HCT116 (cell line): ENCODE measurements at places on chromosomes 6 and 20. TPM values are rescaled to one million over a fixed set of nuclear protein-coding genes. Genes with fewer than 3 reads are reported as not detected.

The SLC26A8 gene
- total RNA-seq = not detected

The KCNQ5 gene
- total RNA-seq = not detected

The NUP153 gene
- 51.6 TPM for total RNA-seq

The IRF4 gene
- total RNA-seq = 1.2 TPM

DNA sequence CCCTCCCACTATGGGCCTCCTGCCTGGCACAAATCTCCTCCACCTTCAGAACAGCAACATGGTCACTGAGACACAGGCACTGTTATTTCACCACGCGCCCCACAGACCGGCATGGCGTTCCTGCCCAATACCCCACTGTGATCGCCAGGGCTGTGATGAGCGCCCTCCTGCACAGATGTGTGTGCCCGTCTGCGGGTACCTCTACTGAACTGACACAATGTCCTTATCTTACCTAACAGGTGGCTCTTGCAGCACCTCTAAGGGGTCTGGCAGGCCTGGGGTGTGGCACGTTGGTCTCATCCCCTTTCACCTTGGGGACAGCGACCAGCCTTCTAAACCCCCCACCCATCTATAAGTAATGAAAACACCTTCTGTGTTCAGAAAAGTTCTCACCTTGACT lies 64.2 kb downstream of the STAU1 start:
- H3K4me3 ChIP-seq = no peak overlapping the region
- H3K27ac ChIP-seq = no peak overlapping the region
- DNase-seq = no peak
- no peaks in the 10 kb centered on the region for H3K27me3 ChIP-seq
- peaks cover 12% of the 10 kb centered on the region; the same call in 1 of the 2 replicates for H3K36me3 ChIP-seq
- H3K4me1 ChIP-seq = no peaks in the 10 kb centered on the region

GRCh38 chr6:146931214-146931613 lies 273.0 kb upstream of the STXBP5 start:
- no peaks in the 10 kb centered on the region for H3K27me3 ChIP-seq
- H3K36me3 ChIP-seq = no peaks in the 10 kb centered on the region
- no peak overlapping the region for H3K27ac ChIP-seq
- DNase-seq = no peak

DNA sequence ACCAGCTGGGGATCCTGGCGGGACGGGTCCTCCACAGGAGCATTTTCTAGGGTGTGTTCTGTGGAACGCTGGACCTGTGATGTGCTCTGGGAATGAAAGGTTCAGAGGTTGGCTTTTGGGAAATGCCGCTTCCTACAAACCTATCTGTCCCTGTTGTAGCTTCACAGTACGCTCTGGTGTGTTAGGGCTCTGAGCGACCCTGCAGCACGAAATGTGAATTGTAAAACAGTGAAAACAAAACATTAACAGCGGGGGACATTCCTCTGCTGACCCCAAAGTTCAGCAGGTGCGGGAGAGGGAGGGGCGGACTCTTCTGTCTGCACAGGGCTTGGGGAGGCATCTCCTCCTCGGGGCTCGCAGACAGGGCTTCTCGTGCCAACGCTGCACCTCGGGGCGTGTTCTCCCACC lies 155.9 kb downstream of the NRN1 start:
- H3K4me3 ChIP-seq = no peak overlapping the region
- no peak overlapping the region for H3K27ac ChIP-seq
- no peak for DNase-seq
- no peaks in the 10 kb centered on the region for H3K36me3 ChIP-seq
- no peaks in the 10 kb centered on the region for H3K4me1 ChIP-seq
- H3K27me3 ChIP-seq = peaks cover 45% of the 10 kb centered on the region

GRCh38 chr6:147176795-147177194 lies 27.4 kb upstream of the STXBP5 start:
- H3K4me3 ChIP-seq = no peak overlapping the region
- H3K36me3 ChIP-seq = no peaks in the 10 kb centered on the region
- no peaks in the 10 kb centered on the region for H3K27me3 ChIP-seq

DNA sequence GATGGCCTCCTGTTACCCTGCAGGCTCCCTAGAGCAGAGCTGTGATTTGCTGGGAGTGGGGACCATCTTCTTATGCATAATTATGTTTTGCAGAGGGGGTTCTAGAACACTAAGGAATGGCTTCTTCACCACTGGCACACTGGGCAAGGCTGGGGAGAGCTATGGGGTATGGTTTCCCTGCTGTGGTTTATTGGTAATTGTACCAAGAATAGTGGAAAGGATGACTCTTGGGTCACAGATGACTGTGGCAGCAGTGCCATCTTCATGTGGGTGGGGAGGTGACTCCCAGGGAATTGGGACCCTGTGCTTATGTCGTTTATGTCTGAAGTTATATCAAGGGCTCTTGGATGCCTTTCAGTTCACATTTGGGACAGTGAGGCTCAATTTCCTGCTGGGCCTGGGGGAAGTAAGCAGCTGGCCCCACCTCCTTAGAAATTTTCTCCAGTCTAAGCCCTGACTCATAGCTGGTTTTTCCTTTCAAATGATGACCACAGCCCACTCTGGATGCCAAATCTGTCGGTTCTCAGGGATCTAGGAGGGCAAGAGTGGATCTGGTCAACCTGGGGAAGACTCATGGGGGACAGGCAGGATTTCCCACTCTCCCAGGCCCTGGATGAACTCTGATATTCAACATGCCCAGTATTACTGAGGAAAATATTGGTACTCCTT lies 230.8 kb downstream of the LRFN2 start:
- no peak overlapping the region for H3K4me3 ChIP-seq
- DNase-seq = no peak
- H3K4me1 ChIP-seq = peaks cover 23% of the 10 kb centered on the region

GRCh38 chr20:24936526-24937407 lies 12.3 kb upstream of the CST7 start:
- no peaks in the 10 kb centered on the region for H3K36me3 ChIP-seq
- no peaks in the 10 kb centered on the region for H3K4me1 ChIP-seq
- no peak for DNase-seq
- no peak overlapping the region for H3K27ac ChIP-seq

DNA sequence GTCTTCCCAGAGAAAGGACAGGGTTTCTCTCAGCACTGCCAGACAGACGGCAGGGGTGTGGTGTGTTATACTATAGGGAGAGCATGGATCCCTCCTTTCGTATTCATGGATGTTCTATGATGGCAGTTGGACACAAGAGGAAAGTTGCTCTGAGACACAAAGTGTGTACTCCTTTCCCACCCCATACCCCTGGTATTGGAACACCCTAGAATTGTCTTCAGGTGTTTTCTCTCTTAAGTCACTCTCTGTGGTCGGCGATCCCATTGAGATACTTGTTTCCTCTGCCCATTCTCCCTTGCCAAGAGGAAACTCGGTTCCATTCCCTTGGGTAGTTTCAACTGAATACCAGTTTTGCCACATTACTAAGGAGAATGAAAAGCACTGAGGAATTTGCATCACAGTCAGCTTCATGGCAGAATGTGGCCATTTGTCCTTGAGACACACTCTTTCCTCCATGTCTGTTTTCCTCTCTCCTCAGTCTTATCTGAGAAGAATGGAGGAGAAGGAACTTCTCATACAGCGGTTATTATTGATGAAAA lies 53.4 kb downstream of the RNF182 start:
- DNase-seq = no peak
- no peaks in the 10 kb centered on the region for H3K4me1 ChIP-seq
- no peak overlapping the region for H3K4me3 ChIP-seq

- no peak overlapping the region for H3K27ac ChIP-seq
- no peaks in the 10 kb centered on the region for H3K36me3 ChIP-seq
- DNase-seq = no peak
- no peaks in the 10 kb centered on the region for H3K27me3 ChIP-seq
- H3K4me1 ChIP-seq = no peaks in the 10 kb centered on the region
- no peak overlapping the region for H3K4me3 ChIP-seq
These were observed 176.7 kb downstream of the LAMA2 start for GRCh38 chr6:129059650-129060049.

GRCh38 chr20:61573415-61574305 lies 321.6 kb downstream of the CDH4 start:
- no peaks in the 10 kb centered on the region for H3K4me1 ChIP-seq
- H3K27ac ChIP-seq = no peak overlapping the region
- no peaks in the 10 kb centered on the region for H3K36me3 ChIP-seq
- no peak overlapping the region for H3K4me3 ChIP-seq

DNA sequence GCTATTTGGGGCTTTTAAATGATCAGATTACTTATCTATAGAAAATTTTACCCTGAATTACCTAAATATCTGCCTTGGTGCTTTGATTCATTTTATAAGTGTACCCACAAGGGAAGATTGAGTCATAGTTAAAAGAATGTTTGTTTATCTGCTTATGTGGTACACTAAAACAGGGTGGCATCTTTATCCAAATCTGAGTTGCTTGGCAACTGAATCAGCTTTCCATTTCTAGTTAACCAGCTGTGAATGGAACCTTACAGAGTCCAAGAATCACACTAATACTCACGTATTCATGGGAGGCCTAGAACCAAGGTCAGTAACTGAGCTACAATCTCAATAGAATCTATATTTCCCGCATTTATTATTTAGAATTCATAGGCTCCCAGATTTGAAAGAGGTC lies 44.0 kb upstream of the CAP2 start:
- no peaks in the 10 kb centered on the region for H3K36me3 ChIP-seq
- no peak overlapping the region for H3K27ac ChIP-seq
- H3K4me3 ChIP-seq = no peak overlapping the region
- DNase-seq = no peak
- peaks cover 12% of the 10 kb centered on the region for H3K4me1 ChIP-seq

GRCh38 chr6:133512410-133513016 lies 271.4 kb downstream of the EYA4 start:
- H3K27me3 ChIP-seq = no peaks in the 10 kb centered on the region
- no peaks in the 10 kb centered on the region for H3K4me1 ChIP-seq

- DNase-seq = no peak
- H3K4me1 ChIP-seq = no peaks in the 10 kb centered on the region
- no peak overlapping the region for H3K4me3 ChIP-seq
- no peaks in the 10 kb centered on the region for H3K36me3 ChIP-seq
- H3K27ac ChIP-seq = no peak overlapping the region
- H3K27me3 ChIP-seq = no peaks in the 10 kb centered on the region
These were observed 38.6 kb downstream of the PREP start for GRCh38 chr6:105364243-105364642.
